ENCODE measurements at places on chromosomes 6 and 20.

- peak; percentile 57 for DNase-seq
These were observed at the start of gene RGL2 for GRCh38 chr6:33298773-33299236. Gene RGL2, minus strand, starts transcription at chr6:33298942. Its CDS starts 332 bp downstream, at chr6:33298610.

DNA sequence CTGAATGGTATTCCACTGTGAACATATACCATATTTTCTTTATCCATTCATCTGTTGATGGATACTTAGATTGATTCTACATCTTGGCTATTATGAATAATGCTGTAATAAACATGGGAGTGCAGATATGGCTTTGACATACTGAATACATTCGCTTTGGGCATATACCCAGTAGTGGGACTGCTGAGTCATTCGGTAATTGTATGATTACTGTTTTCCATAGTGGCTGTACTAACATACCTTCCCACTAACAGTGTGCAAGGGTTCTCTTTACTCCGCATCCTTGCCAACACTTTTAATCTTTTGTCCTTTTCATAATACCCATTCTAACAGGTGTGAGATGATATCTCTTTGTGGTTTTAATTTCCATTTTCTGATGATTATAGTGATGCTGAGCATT, 98.2 kb upstream of the ESR1 start:
- no peak for DNase-seq

GRCh38 chr6:31386099-31386498, 17.3 kb upstream of the MICA start:
- no peak for DNase-seq

DNA sequence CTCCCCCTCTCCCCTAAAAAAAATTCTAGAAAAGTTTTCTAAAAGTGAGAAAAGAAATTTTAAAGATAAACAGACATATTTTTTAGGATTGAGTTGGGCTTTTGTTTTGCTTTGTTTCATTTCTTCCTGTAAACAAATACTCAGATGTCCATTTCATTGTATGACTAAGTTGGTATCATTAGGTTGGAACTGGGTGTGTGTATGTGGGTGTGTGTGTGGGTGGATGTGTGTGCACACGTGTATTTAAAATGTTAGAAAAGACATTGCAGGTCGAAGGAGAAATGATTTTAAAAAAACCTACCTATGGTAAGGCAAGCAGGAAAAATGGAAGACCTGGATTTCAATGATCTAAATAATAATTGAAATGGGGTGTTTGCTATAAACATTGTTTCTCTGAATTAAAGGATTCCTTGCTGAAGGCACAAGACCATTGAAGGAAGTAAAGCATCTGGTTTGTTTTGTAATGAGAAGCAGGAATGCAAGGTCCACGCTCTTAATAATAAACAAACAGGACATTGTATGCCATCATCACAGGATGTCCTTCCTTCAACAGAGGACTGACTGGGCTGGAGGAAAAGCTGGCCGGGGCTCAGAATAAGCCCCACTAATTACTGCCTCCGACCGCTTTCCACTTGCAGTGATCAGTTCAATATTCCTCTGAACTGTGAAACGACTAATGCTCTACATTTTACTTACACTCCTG, 996 bp upstream of the PRDM1 start:
- no peak for DNase-seq

- DNase-seq: no peak
These were observed 149.1 kb downstream of the SYCP2 start for GRCh38 chr20:59784365-59784764.

GRCh38 chr6:2072453-2072852, 173.0 kb downstream of the GMDS start:
- no peak for DNase-seq

- DNase-seq: no peak
These were observed 16.8 kb upstream of the BCLAF1 start for GRCh38 chr6:136306466-136306865.

GRCh38 chr6:166237617-166238016, 70.0 kb upstream of the TBXT start:
- no peak for DNase-seq

GRCh38 chr20:7586481-7586880, 353.8 kb downstream of the HAO1 start:
- DNase-seq: no peak

GRCh38 chr6:100126790-100127484, 132.9 kb upstream of the MCHR2 start:
- no peak for DNase-seq

DNA sequence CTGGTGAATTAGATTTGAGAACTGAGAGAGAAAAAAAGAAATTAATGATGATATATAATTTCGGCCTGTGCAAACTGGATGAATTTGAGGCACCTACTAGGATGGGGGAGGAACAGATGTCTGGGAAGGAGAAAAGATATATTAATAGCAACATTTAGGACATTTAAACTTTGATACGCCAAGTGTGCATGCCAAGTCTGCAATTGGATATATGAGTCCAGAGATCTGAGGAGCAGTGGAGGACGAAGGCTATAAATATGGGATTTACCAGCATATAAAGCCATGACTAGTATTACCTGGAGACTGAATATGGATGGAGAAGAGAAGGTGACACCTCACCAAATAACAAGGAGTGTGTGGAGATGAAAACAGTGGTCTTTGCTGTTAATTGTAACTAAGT, 272.6 kb upstream of the HSF2 start:
- no peak for DNase-seq

DNA sequence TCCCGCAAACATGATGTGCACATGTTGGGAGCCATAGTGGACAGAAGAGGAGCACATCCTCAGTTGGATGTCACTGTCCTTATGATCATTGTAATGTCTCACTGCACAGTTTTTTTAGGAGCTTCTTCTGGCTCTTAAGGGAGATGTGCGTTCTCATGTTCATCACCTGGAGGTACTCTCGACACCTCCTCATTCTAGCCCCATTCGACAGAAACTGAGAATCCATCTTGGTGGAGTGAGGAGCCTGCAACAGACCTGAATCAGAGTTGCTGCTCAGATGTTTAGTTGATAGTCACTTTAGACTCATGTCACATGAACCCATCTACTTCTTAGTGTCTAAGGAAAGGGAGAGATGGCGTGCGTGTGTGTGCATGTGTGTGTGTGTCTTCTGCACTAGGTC, 2.3 kb upstream of the BMP6 start:
- no peak for DNase-seq

- DNase-seq: no peak
These were observed 156.1 kb downstream of the COL21A1 start for GRCh38 chr6:56091159-56091869.

DNA sequence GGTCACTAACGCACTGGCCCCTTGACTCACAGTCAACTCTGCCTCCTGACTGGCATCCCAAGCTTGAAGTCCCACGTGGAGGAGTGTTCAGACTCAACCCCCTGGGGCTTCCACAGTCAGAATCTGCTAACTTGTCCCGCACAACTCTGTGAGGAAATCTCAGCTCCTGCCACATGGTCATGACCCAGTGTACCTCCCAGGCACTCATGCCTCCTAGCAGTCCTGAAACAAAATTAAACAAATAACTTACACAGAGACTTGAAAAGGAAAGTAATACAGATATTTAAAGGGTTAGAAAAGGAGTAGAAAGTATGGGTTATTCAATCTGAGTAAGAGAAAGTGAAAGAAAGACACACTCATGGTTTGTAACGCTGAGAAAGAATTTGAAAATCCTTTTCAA, 134.9 kb downstream of the GMDS start:
- no peak for DNase-seq

DNA sequence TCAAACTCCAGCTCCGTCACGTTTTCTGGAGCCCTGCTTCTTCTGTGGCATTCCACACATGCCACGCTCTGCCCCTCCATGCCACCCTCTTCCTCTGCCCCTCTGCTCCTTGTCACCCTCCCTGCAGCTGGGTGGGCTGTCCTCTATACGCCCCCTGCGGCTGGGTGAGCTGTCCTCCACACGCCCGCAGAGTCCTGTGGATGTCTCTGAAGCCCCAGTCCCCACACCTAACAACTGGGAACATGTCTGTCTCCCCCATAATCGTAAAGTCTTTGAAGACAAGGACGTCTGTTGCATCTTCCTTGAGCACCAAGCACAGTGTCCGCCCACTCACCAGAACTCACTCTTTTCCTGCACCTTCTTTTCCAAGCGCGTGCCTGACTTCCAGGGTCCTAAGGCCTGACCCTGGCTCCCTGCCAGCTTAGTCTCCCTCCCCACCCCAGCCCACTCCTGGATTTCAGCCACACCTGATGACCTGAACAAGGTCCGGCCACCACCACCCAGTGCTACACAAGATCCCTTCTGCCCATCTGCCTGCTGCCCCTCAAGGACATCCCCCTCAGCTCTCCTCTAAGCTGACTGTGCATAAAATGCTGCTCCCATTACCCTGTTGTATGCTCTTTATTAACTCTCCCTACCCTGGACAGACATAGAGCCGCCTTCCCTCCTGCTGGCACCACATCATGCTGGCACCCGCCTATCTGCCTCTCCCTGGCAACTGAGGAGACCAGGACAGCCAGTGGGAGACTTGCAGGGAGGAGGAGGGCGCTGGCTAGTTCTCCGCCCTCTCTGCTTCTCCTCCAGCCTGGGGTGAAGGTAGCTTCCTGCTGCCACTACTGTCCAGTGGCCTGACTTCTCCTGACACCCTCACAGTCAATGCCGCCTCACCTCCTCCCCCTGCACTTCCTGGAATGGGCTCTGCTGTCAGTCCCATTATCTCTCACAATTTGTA, 10.7 kb upstream of the PRR18 start:
- no peak for DNase-seq

- no peak for DNase-seq
These were observed 154.3 kb downstream of the MRPL14 start for GRCh38 chr6:43972913-43973300.

DNA sequence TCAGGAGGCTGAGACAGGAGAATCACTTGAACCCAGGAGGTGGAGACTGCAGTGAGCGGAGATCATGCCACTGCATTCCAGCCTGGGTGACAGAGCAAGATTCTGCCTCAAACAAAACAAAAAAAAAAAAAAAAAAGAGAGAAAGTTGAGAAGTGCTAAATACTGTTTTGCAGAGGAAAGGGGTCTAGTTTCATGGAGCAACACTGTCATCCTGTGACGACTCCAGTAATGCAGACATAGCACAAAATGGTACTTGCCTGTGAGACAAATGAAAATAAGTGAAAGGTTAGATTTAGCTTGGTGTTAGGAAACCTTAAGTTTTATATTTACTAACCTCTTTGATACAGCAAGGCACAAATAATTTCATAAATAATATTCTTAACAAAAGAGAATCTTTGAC, 29.7 kb downstream of the CEP162 start:
- no peak for DNase-seq

DNA sequence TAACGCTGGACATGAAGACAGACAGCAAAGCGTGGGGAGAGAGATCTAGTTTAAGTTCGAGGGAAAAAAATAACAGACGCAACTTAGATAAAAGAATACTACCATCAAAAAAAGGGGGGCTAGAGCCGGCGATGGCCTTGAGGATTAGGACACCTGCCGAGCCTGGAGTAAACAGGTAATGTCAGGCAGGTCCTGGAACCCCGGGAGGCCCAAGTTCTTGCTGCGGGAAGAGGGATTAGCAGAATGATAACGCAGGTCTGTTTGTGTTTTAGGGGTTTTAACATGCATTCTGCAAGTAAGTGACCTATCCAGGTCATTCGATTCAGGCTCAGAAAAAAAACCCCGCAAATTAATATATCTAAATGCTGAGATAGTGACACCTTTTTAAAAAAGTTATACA, 754 bp upstream of the TMEM170B start:
- DNase-seq: no peak

GRCh38 chr20:25275813-25276532, 28.1 kb downstream of the PYGB start:
- DNase-seq: no peak

- DNase-seq: no peak
These were observed 494.3 kb downstream of the EPM2A start for GRCh38 chr6:145241039-145241438.

GRCh38 chr6:4705809-4706208, 70.4 kb upstream of the CDYL start:
- DNase-seq: no peak

DNA sequence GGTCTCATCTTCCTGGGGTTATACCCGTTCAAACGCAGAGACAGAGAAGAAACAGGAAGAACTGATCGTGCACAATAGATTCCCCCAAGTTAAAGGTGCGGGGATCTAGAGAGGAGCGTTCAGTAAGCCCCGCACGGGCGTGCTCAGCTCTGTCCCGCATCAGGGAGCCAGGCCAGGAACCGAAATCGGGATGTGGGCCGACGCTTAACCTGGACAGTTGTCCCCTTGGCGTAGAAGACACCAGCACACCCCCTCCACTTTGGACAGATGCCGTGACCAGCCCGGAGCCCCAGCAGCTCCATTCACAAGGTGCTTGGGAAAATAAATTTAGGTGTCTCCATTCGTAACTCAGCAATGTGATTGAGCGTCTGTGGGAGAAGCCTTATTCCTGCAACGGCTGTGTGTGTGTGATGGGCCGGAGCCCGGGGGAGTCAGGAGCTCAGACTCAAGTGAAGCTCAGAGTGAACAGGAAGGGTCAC, 24.0 kb upstream of the GATA5 start:
- no peak for DNase-seq

DNA sequence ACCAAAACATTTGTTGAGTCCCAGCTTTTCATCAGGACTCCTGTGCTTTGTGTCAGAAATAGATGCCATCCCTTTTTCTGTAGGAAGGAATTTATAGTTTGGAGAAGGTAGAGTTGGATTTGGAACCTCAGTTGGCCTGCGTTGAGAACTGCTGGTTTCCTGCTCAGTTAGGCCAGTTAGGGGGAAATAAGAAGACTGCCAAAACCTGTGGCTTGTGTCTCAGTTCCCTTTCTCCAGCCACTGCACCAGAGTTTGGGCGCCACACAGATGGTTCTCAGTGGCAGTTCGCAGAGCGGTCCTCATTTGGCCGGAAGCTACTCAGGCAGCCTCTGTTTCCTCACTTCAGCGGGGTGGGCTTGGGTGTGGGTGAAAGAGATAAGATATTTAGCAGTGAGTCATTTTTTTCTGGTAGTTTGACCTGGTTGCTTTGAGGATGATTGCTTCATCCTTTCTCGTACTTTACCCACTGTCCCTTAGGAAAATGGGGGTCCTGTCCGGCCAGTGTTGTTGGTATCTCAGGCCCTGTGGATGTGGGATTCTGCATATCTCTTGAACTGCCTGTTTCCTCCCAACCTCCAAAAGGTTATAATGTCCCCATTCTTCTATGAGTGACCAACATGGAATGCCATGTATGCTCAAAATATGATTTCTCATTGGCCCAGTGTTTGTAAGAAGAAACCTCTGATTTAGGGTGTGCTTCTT, 53.7 kb downstream of the JARID2 start:
- DNase-seq: no peak

GRCh38 chr6:87637106-87637505, 47.2 kb downstream of the ORC3 start:
- DNase-seq: no peak

DNA sequence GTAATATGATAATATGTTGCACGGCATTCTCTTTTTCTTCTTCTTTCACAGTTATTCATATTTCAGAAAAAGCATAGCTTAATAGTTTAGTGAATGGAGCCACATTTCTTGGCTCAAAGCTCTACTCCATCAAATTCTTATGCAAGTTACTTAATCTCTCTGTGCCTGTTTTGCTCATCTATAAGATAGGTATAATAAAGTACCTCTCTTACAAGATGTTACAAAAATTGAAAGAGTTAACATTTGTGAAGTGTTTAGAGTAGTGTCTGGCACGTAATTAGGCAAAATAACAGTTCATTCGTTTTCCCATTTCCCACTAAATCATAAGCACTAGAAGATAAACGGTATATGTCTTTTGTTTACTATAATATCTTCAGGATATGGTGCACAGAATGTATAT, 1304.4 kb upstream of the EYS start:
- DNase-seq: no peak

- DNase-seq: no peak
These were observed 2.6 kb upstream of the NR2E1 start for GRCh38 chr6:108163267-108163643.
